ENCODE measurements at places on chromosomes 3 and 15.

GRCh38 chr15:90869601-90870353 lies 1.4 kb downstream of the FURIN start:
- DNase-seq = peak; percentile 78

DNA sequence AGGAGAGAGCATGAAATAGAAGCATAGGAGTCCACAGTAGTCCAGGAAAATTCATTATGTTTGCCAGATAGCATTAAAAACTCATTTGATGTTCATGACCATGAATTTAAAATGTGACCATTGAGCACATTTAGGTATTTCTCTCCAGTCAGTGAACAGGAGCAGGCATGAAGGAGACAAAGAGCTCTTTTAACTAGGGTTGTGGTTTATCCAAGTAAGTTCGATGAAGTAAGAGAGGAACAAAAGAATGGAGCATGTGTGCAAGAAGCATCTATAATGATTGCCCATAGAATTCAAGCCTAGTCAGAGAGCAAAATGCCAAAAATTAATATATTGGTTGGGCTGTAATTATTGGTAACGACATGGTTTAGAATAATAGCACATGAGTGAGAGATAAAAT lies 342.1 kb upstream of the CCDC54 start:
- no peak for DNase-seq

- DNase-seq = no peak
Observed at GRCh38 chr3:187112934-187113793, 26.1 kb downstream of the RPL39L start.

GRCh38 chr15:34336991-34337556 lies 507 bp downstream of the SLC12A6 start:
- no peak for DNase-seq

DNA sequence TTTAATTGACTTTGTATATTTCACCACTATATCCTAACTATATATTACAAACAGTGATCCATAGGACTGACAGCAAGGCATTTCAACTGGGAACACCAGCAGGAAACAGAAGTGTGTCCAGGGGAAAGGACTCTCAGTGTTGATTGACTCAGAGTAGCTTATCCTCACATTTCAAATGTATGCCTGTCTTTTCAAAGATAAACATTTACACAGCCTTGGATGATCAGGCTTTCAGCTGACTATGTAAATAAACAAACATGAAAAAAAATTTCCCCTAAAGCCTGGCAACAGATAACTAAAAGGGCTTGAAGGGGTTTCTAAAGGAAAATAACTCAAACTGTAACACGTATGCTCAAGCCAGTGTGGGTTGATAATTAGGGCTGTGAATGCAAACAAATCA lies 321.8 kb downstream of the TBC1D5 start:
- no peak for DNase-seq

DNA sequence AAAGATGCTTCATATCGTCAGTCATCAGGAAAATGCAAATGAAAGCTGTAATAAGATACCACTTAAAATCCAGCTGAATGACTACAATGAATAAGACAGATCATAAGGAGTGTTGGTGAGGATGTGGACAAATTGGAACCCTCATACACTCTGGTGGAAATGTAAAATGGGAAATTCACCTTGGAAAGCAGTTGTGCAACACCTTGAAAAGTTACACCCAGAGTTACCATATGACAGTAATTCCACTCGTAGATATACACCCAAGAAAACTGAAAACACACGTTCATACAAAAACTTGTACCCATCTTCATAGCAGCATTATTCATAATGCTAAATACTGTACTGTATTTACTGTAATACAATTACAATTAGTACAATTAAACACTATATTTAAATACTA lies 2.3 kb downstream of the TTC23 start:
- no peak for DNase-seq

DNA sequence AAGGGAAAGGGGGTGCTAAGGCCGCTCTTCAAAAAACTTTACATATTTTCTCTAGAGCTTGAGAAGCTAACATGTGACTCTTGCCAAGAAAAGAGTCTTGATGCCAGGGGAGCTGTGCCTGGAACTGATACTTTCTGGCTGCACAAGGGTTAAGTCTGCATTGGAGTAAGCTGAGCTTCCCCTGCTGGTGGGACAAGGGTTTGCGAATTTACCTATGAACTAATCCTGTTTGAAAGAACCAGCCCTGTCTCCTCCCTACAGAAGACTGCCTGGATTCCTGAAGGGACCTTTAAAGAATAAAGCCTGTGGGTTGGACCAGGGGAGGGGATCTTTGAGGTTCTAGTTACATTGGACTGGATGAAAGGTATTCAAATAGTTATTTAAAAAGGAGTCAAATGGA lies 58.3 kb upstream of the EPHA3 start:
- DNase-seq = no peak

- no peak for DNase-seq
Observed at GRCh38 chr15:27089233-27089586, 118.2 kb downstream of the GABRG3 start.
